ENCODE measurements at places on chromosomes 1 and 21.
A peak's percentile ranks its signal among the peaks of the same experiment; 100 is the strongest.

DNA sequence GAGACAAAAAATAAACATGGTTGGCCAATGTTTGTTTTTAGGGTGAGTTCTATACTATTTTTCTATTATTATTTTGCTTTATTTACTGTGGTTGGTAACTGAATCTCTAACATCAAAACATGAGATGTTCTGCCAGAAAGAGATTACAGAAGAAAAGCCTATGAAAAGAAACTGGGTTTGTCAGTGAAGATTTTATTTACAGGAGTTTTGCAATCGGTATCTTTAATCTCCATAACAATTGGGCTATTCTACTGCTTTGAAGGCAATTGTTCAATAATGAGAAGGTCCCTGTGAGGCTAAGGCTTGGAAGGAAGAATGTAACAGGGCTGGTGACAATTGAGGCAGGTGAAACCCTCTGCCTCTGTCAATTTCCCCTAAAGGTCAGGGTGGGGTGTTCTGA lies 155.5 kb downstream of the CLIC6 start:
- DNase-seq, result no peak

GRCh38 chr1:84403347-84403746 lies 5.1 kb downstream of the DNASE2B start:
- no peak for DNase-seq

DNA sequence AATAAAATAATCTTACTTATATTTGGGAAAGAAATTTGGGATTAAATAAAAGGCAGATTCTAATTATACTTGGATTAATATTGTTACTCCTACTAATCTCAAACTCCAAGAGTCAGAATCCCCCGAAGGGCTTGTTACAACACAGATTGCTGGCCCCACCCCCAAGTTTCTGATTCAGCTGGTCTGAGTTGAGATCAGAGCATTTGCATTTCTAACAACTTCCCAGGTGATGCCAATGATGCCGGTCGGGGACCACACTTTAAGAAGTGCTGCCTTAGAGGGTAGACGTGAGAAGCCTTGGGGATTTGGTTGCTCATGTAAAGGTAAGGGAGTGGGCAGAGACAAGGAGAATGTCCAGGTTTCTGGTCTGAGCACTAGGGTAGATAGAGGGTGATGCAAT lies 47.2 kb downstream of the FMN2 start:
- no peak for DNase-seq

GRCh38 chr1:89965193-89965768 lies 29.6 kb upstream of the ZNF326 start:
- DNase-seq, result peak; percentile 89

- no peak for DNase-seq
Measured at GRCh38 chr1:116127123-116127847, 16.1 kb downstream of the MAB21L3 start.

- no peak for DNase-seq
Measured at GRCh38 chr1:30660241-30660640, 63.1 kb downstream of the MATN1 start.

GRCh38 chr1:55040933-55041494 lies 1.7 kb downstream of the PCSK9 start:
- no peak for DNase-seq

GRCh38 chr1:190049314-190049713 lies 428.4 kb downstream of the BRINP3 start:
- no peak for DNase-seq

DNA sequence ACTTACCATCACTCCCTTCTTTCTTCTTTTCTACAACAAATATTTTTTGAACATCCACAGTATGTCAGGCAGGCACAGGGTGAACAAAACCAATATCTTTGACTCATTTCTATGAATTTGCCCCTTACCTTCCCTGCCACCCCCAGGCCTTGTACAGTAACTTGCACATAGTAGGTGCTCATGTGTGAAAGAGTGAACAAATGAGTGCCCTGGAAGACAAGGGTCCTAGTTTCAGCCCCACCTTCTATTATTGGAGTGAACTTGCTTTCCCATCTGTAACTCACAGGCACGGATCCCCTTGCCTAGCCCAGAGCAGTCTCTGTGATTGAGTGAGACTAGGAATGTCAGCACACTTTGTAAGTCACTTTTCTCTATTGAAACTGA lies 12.8 kb downstream of the ZDHHC18 start:
- DNase-seq, result no peak

- DNase-seq, result no peak
Measured at GRCh38 chr21:35075546-35075945, 26.4 kb upstream of the RUNX1 start.

- no peak for DNase-seq
Measured at GRCh38 chr21:26945916-26946675, 20.8 kb downstream of the ADAMTS5 start.

DNA sequence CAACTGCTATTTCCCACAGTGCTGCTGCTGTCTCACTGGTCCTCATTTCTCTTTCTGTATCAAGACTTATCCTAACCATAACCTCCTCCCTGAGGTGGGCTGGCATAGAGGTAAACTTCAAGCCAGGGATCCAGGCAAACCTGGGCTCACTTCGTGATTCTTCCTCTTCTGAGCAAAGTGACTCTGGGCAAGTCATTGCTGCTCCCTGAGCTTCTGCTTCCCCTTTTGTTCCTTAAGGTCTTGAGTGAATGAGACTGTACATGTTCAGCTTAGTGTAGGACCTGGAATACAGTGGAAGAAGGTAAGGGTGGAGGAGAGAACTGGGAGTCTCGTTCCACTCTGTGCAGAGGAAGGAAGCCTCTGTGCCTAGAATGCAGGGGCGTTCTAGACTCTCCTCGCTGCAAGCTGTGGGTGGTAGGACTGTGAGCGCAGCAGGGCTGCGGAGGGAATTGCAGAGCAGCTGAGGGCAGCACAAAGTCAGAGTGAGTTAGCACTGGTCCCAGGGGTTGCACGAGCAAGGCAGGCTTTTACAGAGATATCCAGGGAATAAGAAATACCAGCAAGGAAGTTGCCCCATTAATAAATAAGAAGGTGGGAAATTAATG lies 11.4 kb upstream of the ERI3 start:
- no peak for DNase-seq

DNA sequence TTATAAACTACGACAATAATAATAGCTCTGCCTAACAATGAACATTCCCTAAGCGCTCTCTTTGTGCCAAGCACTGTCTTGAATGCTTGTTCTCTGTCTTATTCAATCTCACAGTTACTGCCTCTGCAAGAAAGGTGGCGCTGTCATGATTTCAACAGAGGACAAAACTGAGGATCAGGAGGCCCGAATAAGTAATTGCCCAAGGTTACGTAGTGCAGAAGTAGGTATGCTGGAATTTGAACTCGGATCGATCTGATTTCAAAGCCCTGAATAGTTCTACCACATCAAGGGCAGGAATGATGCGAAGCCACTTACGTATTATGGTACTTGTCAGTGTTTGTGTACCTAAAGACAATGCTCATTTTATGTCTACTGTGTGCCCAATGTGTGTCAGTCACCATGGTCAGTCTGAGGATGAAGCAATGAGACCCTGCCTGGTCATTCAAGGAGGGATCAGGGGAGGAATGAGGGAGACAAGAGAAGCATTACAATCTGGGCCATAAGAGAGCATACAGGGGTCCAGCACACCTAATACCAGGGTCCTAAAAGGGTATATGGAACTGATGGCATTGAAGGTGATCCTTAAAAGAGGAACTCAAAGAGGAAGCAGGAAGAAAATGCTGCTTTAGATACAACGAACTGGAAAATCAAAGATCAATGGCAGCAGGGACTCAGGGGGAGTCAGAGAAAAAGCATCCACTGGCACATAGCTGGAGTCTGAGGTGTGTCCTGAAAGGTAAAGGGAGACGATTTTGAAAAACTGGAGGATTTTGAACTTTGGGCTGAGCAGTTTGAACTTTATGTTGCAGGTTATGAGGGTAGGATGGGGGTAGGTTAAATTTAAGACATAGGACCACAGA lies 389.2 kb downstream of the PLPP3 start:
- no peak for DNase-seq

DNA sequence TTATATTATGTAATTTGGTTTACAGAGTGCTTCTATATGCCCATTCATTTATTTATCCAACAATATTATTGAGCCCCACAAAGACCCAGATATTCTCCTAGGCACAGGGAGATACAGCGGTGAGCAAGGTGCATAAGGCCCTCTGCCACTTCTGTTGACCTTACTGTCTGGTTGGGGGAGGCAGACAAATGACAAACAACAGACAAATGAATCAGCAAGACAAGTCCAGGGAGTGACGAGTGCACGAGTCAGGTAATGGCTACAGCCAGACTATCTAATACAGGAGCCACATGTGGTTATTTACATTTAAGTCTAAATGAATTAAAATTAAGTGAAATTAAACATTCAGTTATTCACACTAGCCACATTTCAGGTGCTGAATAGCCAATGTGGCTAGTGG lies 22.0 kb upstream of the BCAR3 start:
- DNase-seq, result no peak

DNA sequence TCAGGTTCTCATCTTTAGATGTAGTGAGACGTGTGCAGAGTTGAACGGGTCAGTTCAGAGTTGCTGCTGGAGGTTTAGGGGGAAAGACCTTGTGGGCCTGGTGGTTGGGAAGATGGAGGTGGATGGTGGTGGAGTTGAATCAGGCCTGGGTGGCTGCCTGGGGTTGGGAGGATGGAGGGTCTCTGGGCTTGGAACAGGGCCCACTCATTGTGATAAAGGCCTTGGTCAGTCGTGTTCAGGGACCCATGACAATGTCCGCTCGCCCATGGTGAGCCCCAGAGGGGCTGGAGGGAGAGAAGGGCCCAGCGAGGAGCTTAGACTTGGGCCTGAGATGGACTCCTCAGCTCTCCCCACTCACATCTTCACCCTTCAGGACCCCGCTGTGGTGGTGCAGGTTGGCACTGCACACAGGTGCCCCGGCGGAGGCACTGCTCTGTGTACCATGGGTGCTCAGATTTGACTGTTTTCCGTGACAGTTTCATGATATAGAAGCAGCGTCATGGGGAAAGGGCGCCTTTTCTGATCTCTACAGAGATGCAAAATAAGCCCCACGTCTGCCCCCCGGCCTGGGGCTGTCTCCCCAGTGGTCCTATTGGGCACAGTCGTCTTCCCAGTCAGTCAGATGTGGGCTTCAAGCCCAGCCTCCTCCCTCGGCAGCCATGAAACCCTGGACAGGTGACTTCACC lies 39.2 kb downstream of the DISP3 start:
- no peak for DNase-seq

DNA sequence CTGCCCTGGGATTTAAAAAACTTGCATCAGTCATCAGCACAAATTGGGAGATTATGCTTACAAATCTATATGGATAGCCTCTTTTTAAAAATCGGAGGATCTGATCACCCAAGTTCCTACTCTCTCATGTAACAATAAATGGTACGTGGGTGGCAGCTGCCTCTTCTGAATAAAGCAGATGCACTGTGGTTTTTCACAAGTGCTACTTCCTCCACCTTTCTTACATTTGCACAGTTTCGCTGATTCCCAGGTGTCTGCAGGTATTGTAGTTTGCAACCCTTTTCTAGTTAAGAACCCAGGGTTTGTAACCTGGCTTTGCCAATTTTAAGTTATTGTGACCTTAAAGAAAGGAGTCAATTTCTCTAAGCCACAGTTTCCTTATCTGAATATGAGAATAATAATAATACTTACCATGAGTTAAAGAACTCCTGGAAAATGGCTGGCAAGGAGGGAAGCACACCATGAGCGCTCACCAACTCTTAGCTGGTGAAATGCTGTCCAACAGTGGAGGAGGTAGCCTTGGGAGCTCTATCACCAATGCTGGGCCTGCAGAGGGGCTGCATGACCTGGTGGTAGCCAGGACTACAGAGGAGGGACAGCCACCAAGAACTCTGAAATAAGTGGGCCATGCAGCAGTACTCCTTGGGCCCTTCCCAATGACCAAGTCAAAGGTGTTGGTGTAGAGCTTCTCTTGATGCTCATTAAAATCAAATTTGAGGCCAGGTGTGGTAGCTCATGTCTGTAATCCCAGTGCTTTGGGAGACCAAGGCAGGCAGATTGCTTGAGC lies 30.2 kb upstream of the KCNA2 start:
- no peak for DNase-seq
